ENCODE measurements at places on chromosomes 5 and 9.

DNA sequence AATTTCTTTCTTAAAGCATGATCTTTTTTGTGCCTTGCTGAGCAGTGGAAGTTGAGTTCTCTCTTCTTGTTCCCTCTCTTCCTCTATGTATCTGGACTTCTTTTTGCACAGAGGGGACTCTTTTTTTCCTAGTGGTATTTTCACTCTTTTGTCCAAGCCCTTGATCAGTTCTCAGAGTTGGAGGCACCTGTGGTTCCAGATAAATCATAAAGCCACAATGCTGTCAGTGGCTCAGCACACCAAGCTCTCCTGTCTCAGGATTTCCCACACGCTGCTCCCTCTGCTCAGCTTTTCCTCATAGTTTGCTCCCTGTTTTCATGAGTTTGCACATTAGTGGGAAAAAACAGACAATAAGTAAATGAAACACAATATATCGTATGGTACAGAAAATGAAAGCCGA lies 110.3 kb upstream of the ZNF608 start:
- DNase-seq = no peak

DNA sequence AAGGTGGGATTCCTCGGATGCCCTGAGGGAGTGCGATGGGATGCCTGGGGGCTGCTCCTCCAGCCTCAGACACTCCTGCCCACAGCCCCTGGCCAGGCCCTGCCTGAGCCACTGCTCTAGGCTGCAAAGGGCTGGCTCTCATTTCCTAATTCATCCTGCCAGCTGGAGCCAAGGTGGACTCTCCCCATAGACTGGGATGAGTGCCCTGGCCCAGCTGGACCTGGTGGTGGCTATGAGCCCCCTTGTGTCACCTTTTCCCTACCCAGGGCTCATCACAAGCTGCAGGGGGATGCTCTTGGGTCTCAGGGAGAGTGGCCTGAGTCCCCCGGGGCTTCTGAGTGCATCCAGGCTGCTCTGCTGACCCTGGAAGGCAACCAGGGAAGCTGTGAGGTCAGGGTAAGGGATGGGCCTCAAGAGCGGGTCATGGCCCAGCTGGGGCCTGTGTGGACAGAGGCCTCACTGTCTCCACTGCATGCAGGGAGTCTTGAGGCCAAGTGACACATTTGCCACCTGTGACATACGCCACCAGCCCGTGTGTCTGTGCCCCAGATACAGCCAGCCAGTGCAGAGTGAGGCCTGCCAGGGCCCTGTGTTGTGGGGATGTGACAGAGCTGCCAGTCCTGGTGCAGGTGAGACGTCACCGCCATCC lies 102.7 kb upstream of the IER5L start:
- DNase-seq = no peak

DNA sequence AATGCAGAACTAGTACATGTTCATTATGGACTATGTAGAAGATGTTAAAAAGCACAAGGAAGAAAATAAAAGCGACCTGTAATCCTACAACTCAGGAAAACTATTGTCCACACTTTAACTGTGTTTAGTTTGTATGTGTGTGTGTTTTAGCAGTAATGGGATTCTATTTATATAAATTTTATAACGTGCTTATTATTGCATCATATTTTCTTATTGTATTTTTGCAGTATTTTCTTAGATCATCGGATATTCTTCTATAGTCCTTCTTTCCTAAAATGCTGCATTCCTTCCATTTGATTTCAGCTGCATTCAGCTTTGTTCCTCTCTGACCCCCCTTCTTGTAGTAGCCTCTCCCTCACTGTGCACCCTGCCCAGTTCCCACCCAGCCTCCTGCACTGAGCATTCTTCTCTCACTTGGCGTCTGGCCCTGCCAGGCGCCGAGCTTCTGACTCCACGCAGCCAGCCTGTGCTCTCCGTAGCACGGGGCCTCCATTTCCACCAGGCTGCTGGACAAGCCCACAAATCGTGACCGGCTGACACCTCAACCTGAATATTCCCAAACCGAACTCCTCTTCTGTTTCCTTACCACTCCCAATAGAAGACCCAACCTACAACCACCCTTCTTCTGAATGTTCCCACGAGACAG lies 39.9 kb downstream of the MVB12B start:
- DNase-seq = no peak

GRCh38 chr5:73265641-73266040 lies 92.6 kb downstream of the TMEM174 start:
- DNase-seq = no peak

GRCh38 chr5:2223303-2223702 lies 340.6 kb upstream of the IRX4 start:
- no peak for DNase-seq

DNA sequence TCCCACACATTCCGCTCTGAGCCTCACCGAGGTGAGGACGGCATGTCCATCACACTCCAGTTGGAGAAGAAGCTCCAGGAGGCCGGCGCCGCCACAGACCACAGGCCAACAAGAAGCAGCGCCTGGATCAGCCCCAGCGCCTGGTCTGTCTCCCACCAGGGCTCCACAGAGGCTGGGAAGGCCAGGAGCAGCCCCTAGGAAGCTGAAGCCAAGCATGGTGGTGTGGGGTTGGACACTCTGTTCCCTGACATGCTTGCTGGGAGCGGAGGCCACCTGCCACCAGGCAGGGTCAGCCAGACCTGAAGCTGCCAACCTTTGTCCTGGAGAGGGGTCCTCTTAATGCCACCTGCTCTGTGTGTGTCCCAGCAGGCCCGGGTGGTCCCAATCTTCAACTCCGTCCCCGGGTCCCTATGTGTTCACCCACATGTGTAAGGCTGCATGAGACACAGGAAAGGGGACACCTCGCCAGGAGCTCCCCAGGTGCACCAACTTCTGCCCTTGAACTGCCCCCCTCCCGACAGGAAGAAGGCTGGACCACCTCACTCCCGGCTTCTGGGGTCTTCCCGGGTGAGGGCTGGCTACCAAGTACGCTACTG lies 140.1 kb upstream of the PPP1R26 start:
- no peak for DNase-seq

GRCh38 chr9:116549061-116549664 lies 137.9 kb upstream of the TRIM32 start:
- DNase-seq = no peak

DNA sequence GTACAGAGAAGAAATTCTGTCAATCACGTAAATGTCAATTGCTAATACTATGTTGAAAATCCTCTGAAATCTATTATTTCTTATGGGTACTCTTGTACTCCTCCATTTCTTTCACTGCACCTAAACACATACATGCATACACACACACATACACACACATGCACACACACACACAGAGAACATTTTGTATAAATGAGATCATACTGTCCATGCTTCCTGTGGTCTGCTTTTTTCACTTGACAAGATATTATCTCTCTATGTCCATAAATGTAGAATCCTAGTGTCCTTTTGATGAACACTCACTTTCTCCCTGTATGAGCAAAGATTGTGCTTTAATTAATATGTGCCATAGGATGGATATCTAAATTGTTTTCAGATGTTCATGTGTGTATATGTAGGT lies 32.7 kb upstream of the TLR4 start:
- no peak for DNase-seq

GRCh38 chr9:82590845-82591244 lies 472.1 kb downstream of the RASEF start:
- DNase-seq = no peak

- DNase-seq = no peak
Observed at GRCh38 chr5:32991421-32991815, 280.3 kb downstream of the NPR3 start.

DNA sequence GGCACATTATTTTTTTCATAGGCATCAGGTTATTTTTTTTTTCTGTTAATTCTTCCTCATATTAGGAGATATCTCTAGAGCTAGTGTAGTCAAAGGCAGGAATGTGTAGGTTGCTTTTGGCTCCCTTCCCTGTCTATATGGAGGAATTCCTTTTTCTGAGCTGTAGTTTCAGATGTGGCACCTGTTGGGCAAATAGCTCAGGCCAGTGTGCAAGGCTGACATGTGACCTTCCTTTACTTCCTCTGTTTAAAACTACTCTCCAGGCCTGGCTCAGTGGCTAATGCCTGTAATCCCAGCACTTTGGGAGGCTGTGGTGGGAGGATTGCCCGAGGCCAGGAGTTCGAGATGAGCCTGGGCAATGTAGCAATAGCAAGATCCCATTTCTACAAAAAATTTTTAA lies 40.5 kb upstream of the KIAA1958 start:
- no peak for DNase-seq

DNA sequence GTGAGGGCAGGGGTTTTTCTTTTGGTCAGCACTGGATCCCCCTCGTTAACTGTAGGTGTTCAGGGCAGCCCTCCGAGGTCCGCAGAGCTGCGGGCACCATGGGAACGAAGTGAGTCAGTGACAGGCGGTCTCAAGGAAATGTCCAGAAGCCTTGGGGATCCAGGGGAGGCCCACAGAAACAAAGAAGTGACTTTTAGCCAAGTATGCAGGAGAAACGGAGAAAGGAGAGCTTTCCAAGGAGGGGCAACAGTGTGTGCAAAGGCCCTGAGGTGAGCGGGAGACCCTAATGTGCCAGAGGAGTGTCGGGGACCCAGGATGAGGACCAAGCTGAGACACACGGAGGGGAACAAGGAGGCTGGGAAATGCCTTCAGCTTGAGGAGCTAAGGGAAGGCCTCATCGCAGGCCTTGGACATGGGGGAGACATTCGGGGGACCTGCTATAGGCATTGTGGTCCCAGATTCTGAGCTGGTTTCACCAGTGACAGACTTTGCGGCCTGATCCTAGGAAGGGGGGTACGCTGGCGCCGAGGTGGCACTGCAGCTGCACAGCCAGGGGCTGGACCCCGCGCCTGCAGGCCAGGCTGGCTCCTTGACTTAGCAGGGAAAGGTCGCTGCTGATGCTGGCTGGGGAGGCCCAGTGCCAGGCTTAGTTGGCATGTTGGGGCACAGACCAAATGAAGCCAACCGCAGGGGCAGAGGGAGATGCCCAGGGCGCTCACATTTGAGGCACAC lies 3.3 kb downstream of the LTC4S start:
- no peak for DNase-seq

DNA sequence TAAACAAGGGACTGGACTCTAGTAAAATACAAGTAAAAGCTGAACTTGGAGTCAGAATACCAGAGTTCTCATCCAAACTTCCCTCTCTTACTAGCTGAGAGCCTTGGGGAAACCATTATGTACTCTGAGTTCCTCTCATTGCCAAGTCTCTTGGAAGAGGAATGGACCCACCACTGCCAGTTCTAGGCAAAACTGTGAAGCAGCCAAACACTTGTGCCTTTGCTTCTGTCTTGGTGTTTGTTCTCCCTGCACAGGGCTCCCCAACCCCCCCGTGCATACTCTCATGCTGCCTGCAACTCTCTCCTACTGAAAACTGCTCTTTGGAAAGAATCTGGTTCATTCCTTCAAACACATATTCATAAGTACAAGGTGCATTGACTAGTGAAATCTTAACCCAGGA lies 102.6 kb downstream of the PDZD2 start:
- DNase-seq = no peak

DNA sequence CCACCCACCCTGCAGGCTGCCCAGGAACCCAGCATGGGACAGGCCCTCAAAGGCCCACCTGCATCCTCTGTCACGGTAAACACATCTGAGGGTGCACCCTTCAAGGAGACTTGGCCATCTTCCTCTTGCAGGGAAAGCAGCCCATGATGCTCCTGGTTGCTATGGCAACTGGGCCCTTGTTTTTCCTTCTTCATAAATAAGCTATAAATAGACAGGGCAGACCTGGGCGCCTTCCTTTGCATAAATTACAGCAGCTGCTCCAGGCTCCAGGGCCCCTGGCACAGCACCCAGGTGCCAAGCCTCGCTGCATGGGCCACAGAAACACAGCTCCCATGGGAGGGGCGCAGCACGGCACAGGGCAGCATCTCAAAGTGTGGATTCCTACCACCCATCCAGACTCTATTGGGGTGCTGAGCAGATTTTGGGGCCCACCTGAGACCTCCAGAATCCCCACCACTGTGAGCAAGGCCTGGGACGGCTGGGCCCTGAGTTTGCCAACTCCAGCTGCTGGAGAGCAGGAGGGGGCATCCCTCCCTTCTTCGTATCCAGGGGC lies 5.8 kb upstream of the PSMB7 start:
- no peak for DNase-seq

DNA sequence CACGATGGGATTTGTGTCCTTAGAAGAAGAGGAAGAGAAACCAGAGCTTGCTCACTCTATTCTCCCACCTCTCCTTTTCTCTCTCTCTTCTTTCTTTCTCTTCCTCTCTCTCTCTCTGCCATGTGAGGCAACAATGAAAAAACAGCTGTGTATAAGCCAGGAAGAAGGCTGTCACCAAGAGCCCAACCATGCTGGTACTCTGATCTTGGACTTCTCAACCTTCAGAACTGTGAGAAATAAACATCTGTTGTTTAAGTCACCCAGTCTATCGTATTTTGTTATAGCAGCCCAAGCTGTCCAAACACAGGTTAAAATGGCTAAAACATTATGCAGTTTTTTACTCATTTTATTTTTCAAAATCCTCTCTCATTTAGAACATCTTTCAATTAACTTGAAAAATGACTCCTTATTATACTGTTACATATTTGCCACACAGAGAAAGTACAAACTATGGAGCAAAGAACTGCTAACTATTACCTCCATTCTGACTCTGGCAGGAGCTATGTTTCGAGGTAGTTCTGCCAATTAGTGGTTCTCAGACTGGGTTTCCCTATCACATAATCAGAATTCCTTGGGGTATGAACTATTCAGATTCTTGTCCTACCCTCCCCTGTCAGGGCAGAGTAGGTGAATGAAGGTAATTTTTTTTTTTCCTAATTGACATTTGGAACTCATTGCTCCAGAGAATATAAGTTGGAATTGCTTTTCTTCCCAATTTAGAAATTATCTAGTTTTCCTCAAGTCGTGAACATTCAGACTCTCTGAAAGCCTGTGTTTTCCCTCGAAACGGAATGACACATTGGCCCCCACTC lies 434.6 kb downstream of the ENC1 start:
- DNase-seq = no peak

DNA sequence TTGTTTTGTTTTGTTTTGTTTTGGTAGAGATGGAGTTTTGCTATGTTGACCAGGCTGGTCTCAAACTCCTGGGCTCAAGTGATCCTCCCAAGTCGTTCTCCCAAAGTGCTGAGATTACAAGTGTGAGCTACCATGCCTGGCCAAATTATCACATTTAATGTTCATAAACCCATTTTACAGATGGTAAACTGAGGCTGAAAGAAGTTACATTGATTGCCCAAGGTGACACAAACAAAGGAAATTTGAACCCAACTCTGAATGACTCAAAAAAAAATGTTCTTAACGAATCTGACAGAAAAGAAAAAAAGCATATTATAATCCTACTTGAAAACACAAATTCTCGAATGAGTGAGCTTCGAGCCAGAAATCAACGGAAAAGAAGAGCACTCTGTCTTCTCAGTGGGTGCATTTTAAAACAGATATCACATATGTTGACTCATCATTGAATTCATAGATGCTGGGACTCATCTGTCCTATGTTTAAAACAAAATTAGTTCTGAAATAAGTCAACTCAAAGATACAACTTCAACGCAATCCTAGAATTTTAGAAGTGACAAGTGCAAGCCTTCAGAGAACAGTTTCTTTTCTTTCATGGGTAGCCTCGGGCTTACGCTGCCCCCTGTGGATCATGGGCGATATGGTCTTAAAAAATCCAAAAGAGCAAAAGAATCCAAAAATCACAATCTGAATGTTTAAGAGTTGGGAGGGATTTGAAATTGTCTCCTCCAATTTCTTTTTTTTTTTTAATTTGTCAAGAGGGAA lies 28.4 kb downstream of the TIMD4 start:
- peak; percentile 34 for DNase-seq
